ENCODE measurements at places on chromosomes 5 and 9. TPM values are rescaled to one million over a fixed set of nuclear protein-coding genes. Genes with fewer than 3 reads are reported as not detected.

Gene SHISAL2B
- not detected for total RNA-seq

Gene NXNL2
- not detected for total RNA-seq

Gene FCN2
- total RNA-seq, result not detected

Gene TMEM8B
- total RNA-seq, result 18.9 TPM

Gene OR1J2
- not detected for total RNA-seq

Gene MARCOL
- total RNA-seq, result 0.82 TPM

Gene JADE2
- total RNA-seq, result 69.9 TPM

Gene IL33
- total RNA-seq, result 25.1 TPM

Gene ABLIM3
- 7.4 TPM for total RNA-seq

Gene CRHBP
- 0.57 TPM for total RNA-seq

Gene PITX1
- total RNA-seq, result 5.0 TPM

Gene FBXW2
- total RNA-seq, result 65.0 TPM

Gene CRB2
- 3.7 TPM for total RNA-seq

Gene FIBCD1
- 10.7 TPM for total RNA-seq

Gene SNX24
- 15.7 TPM for total RNA-seq

Gene ELOVL7
- 8.9 TPM for total RNA-seq

Gene CDX1
- total RNA-seq, result 306 TPM

Gene PCDHGA12
- total RNA-seq, result 2.6 TPM

Gene CCL27
- total RNA-seq, result not detected

Gene CTSL
- total RNA-seq, result 60.1 TPM

Gene SLC6A7
- 26.4 TPM for total RNA-seq

Gene STKLD1
- total RNA-seq, result 0.41 TPM

Gene ANKRD34B
- not detected for total RNA-seq
